ENCODE measurements at places on chromosomes 1 and 21. TPM values are rescaled to one million over a fixed set of nuclear protein-coding genes. Genes with fewer than 3 reads are reported as not detected.

DNA sequence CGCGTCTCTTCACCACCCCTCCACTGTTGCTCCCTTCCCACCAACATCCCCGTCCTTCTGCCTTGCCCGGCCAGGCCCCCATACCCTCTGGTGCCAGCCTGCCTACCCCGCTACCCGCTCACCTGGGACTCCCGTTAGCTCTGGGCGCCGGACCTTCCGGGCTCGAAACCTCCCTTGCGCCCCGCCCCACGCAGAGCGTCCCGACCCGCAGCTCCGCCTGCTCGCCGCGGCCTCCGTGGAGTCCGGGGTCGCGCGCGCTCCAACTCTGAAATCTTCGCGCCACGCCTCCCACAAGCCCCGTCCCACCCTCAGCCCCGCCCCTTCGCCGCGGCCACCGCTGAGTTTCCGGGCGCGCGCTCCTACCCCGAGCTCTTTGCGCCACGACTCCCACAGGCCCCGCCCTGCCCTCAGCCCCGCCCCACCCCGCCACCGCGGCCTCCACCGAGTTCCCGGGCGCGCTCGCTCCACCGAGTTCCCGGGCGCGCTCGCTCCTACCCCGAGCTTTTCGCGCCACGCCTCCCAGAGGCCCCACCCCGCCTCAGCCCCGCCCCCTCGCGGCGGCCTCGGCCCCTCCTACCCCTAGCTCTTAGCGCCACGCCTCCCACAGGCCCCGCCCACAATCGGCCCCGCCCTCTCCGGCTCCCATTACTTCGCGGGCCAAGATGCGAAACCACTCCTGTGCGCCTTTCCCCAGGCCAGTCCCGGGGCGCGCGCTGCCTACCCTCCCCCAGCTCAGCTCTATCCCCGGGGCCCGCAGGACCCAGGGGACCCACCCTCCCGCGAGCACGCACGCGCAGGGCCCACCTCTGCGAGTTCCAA, at the start of gene IFT25:
IFT25 (minus strand) TSS at position 267 of the 819 bp plus-strand sequence. CDS start 5,617 bp downstream, outside the sequence.
- H3K4me3 ChIP-seq: peak within 1 kb of the TSS; percentile 98
- DNase-seq: peak; percentile 96
- peaks cover 21% of the 10 kb centered on the region for H3K36me3 ChIP-seq
- peak within 1 kb of the TSS; percentile 97 for H3K27ac ChIP-seq
- no peaks in the 10 kb centered on the region for H3K27me3 ChIP-seq

DNA sequence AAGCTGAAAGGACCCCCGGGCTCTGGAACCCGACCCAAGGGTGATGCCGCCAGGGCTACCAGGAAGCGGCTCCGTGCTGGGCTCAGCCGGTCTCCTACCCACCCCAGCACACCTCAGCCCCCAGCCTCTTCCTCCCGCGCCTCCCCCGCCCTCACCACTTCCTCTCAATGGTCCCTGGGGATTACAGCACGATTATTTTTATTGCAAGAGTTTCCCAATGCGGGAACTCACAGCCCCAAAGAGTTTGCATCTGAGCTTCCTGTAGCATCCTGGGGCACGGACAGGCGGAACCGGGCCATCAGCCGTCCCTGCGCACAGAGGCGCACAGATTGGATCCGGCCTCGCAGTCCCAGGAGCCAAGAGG, 8.7 kb upstream of the SLX9 start:
- H3K36me3 ChIP-seq: peaks cover 8% of the 10 kb centered on the region
- DNase-seq: peak; percentile 47
- H3K4me1 ChIP-seq: peaks cover 57% of the 10 kb centered on the region
- H3K27me3 ChIP-seq: no peaks in the 10 kb centered on the region
- peak overlapping the region; percentile 87 for H3K27ac ChIP-seq
- peak overlapping the region; percentile 79 for H3K4me3 ChIP-seq

- DNase-seq: peak; percentile 94
- H3K27me3 ChIP-seq: no peaks in the 10 kb centered on the region
- H3K36me3 ChIP-seq: peaks cover 55% of the 10 kb centered on the region
- peak overlapping the region; percentile 71 for H3K4me3 ChIP-seq
- peak overlapping the region; percentile 100 for H3K27ac ChIP-seq
Measured at GRCh38 chr1:44808938-44809917, 905 bp downstream of the BTBD19 start.

DNA sequence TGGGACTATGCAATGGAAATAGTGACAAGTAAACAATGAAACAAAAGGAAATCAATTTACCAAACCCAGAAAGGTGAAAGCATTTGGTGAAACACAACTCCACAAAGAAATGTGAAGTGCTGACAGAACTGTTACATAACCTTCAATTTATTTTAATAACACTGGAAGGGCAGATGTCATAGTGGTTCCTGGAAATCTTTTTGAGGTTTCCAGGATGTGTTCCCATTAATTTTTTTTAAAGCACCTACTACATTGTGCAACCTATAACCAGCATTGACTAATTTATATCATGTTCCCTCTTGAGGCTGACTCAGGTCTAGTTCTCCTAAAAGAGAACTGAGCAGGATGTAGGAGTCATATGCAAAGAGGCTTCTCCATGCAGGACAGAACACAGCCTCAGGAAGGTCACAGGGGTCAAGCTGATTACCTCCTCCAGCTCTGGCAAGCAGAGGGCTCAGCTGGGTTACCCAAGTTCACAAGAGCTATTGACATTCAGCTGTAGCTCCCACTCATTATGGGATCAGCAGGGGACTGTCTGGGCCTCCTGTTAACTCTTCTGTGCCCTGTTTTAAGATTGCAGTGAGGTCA, 157.1 kb upstream of the NRIP1 start:
- no peak overlapping the region for H3K4me3 ChIP-seq
- H3K27ac ChIP-seq: no peak overlapping the region
- H3K27me3 ChIP-seq: no peaks in the 10 kb centered on the region
- H3K36me3 ChIP-seq: no peaks in the 10 kb centered on the region
- DNase-seq: no peak

GRCh38 chr1:162021124-162021523, 2.5 kb downstream of the OLFML2B start:
- peaks cover 12% of the 10 kb centered on the region for H3K4me1 ChIP-seq
- H3K36me3 ChIP-seq: no peaks in the 10 kb centered on the region
- H3K27ac ChIP-seq: no peak overlapping the region
- DNase-seq: no peak

DNA sequence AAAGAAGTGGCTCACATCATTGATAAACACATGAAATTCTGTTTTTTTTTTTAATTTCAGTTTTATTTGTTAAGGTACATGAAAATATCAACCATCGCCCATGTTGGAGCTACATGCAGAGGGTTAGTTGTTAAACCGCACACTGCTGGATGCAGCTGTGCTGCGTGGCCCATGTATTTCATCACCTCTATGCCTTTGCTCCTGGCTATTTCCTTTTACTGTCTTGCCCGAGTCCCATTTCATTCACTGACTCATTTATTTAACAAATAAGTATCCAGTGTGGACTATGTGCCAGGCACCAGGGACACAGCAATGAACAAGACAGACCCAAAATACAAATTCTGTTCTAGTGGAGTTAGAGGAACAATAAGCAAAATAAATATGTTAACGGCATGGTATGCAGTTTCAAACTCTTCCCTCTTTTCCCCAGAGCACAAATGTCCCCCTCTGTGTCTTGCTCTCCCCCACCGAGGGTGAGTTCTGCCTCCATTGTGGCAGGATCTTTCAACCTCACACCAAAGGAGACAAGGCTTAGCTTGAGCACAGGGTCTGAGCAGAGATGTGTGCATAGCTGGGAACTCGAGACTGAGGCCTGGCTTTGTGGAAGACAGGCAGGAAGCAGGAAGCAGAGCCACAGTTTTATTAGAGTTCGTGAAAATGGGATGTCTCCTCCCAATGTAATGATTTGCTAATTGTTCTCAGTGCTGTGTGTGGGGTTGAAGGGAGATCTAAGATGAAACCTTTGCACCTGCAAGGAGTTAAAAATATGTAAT, 44.6 kb downstream of the MAN1C1 start:
- H3K27ac ChIP-seq: no peak overlapping the region
- H3K4me3 ChIP-seq: no peak overlapping the region
- peaks cover 22% of the 10 kb centered on the region for H3K4me1 ChIP-seq
- no peaks in the 10 kb centered on the region for H3K27me3 ChIP-seq
- DNase-seq: no peak

GRCh38 chr1:200453553-200453905, 43.7 kb upstream of the ZNF281 start:
- no peak for DNase-seq
- H3K27ac ChIP-seq: no peak overlapping the region
- H3K4me3 ChIP-seq: no peak overlapping the region

- H3K4me1 ChIP-seq: peaks cover 8% of the 10 kb centered on the region
- no peak for DNase-seq
- H3K36me3 ChIP-seq: no peaks in the 10 kb centered on the region
- peaks cover 57% of the 10 kb centered on the region for H3K27me3 ChIP-seq
- H3K27ac ChIP-seq: peak overlapping the region; percentile 17
Measured at GRCh38 chr1:214552174-214552608, 789 bp upstream of the PTPN14 start.

- H3K4me3 ChIP-seq: no peak overlapping the region
- no peaks in the 10 kb centered on the region for H3K36me3 ChIP-seq
- H3K27ac ChIP-seq: no peak overlapping the region
- no peaks in the 10 kb centered on the region for H3K27me3 ChIP-seq
Measured at GRCh38 chr1:238779716-238780115, 606.7 kb upstream of the CHRM3 start.

DNA sequence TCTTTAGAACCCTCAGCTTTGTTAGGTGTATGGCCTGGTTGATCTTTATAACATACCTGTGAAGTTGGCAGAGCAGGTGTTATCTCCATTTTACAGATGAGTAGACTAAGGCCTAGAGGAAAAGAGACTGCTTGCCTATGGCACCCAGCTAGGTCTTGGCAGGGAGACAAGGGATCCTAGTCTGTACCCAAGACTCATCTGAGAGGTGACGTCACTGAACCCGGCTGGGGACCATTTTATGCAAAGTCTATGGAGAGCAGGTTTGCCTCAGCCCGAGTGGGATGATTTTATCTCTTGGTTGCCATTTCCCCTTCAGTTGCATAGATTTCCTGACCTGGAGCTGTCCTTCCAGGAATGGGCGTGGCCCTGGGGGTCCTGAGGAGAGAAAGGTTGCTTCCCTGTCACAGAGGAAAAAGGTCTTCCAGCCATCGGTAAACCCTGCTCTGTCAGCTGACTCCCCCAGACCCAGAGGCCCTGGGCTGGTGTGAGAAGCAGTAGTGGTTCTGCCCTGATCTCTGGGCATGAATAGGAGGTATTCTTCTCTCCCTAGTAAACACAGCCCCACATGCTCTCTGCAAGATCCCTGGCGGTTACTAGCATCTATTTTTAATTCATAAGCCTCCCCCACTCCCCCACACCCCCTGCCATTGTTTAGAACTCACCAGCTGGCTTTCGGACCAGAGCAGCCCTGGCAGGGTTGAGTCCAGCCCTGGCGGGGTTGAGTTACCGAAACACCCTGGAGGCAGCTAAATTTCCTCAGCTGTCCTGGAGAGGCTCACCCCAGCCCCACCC, 19.6 kb downstream of the TMCC2 start:
- no peak for DNase-seq
- H3K27me3 ChIP-seq: no peaks in the 10 kb centered on the region
- H3K4me3 ChIP-seq: no peak overlapping the region
- peaks cover 17% of the 10 kb centered on the region for H3K4me1 ChIP-seq
- H3K27ac ChIP-seq: no peak overlapping the region

- no peak overlapping the region for H3K4me3 ChIP-seq
- no peak for DNase-seq
- H3K36me3 ChIP-seq: no peaks in the 10 kb centered on the region
- peaks cover 21% of the 10 kb centered on the region for H3K27me3 ChIP-seq
Measured at GRCh38 chr1:67898033-67898726, 64.9 kb upstream of the GNG12 start.

Gene UBL4B
- total RNA-seq: not detected

Gene CYP4B1
- not detected for total RNA-seq

Gene CLCNKA
- not detected for total RNA-seq

Gene OLIG2
- total RNA-seq: not detected

Gene S100A9
- 0.77 TPM for total RNA-seq

Gene VHLL
- 0.52 TPM for total RNA-seq

Gene KRTAP10-12
- total RNA-seq: not detected

Gene CSMD2
- total RNA-seq: not detected

Gene E2F2
- total RNA-seq: 112 TPM

Gene TESK2
- 2.6 TPM for total RNA-seq

Gene CDK11A
- 81.9 TPM for total RNA-seq

Gene PDC
- not detected for total RNA-seq

All from activated CD4-positive, alpha-beta T cell treated with anti-CD3 and anti-CD28 coated beads, Interleukin-2, amount 10 ng/mL, durations not matched to agents 7 days and 5 days (primary cell).